Pancreas (tissue), 10 donors: ENCODE measurements at places on chromosomes 7 and 10.

DNA sequence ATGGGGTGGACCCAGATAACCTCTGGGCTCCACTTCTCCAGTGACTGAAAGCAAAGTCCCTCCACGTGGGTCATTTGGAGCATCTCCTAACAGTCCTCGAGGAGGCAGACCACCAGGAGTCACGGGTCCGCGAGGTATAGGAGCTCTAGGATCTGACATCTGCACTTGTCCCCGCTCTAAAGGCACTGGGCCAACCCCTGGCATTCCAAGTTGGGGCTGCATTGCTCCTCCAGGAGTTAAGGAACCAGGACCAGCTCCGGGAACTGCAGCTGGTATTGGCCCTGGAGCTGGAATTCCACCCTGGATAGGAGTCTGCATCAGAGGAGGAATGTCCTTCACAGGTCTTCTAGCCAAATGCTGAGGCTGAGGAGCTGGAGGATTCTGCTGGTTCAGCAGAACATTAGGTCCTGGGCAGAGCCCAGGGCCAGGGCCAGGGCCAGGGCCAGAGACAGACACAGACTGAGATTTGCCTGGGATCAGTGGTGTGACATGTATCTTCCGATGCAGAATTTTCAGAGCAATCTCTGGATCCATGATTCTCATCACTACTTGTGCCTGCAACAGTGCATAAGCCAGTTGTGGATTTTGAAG is 827 bp downstream of the CSTF2T start:
- DNase-seq = peak; percentile 23

DNA sequence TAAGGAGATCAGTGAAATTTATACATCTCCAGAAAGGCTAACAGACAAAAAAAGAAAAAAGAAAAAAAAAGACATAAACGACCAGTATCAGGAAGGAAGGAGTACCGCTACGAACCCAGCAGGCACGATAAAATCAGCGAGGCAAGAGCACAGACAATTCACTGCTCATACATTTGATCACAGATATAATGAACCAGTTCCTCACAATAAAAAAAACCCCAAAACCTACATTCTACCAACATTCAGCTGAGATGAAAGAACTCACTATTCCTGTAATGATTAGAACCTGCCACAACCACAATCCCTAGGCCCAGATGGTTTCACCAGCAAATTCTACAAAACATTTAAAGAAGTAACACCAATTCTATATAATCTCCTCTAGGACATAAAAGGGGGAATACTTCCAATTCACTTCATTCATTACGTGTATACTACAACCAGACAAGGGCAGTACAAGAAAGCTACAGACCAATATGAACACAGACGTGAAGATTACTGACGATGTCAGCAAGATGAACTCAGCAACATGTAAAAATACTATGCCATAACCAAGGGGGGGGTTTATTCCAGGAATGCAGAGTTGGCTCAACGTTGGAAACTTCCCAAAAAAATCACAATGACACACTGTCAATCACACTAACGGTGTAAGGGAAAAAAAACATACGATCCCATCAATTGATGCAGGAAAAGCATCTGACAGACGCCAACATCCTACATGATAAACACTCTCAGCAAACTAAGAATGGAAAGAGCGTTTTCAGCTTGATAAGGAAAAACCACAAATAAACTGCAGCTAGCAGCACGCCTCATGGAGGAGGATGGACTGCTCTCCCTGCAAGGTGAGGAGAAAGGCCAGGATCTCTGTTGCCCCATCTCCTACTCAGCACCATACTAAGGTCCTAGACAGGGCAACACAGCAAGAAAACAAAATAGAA is 256.2 kb downstream of the ELFN1 start:
- no peak for DNase-seq

DNA sequence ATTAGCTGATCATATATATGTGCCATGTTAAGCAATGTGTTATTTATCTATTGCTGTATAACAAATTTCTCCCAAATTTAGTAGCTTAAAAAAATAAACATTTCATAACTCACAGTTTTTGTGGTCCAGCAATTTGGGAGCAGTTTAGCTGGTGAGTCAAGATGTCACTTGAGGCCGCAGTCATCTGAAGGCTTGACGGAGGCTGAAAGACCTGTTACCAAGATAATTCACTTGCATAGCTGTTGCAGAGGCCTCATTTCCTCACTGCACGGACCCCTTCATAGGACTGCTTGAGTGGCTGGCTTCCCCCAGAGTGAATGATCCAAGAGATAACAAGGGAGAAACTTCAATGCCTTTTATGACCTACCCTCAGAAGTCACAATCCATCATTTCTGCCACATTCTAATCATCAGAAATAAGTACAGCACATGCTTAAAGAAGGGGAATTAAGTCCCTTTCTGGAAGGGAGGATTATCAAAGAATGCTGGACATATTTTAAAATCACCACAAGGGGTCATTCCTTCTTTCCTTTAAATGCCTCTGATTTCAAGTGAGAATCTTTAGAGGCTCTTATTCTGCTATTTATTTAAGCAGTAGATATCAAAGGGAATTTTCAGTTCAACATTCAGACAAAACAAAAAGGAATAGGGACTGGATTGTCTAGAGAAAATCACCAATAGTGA is 10.5 kb upstream of the SRPK2 start:
- DNase-seq = no peak

- no peak for DNase-seq
These were observed 185.6 kb downstream of the ZNF248 start for GRCh38 chr10:37671802-37672201.

DNA sequence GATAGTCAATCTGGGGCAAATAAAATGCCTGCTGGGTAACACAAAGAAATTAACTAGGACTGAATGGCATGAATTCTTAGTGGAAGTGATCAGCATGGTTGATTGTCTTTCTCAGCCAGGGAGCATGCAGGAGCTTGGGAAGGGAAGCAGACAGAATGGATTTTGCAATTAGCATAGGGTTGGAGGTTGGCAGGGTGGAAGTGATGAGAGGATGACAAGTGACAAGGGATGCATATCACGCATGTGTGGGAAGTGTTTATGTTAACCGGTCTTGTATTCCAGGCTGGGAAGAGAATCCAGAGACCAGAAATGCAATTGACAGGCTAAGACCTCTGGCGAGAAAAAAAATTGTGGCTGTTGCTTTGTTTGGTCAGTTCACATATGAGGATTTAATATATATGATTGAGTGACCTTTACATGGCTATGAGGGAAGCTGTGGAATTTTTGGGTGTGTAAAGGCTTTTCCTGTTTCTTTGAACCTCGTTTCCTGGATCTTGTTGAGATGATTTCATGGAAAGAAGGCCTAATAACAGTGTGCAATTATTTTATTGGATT is 8.3 kb downstream of the MDFIC start:
- no peak for DNase-seq

DNA sequence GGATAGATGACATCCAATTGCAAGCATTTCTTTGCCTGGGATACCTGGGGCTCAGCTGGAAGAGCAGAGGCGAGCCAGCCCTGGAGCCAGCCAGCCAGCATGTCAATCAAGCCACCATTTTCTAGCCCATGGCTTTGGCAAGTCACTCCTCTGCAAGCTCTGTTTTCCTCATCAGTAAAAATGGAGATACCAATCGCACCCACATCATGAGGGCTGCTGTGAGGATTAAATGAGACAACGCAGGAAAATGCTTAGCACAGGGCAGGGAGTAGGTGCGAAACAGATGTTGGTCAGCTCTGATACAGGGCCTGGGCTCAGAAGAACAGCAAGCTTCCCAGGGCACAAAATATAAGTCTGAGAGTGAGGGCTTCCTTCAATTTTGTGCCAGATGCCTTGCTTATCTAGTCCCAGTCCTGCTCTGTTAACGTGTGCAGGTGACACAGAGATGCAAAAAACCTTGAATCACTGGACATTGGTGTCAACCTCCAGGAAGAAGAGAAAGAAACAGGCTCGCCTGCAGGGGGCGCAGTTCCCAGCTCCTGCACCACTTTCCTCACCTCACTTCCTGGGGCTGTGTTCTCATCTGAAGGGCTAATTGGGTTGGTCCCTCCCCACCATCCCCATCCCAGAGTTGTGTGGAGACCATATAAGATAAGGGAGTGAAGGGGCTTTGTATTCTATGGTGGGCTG is 72.8 kb upstream of the CACUL1 start:
- no peak for DNase-seq

DNA sequence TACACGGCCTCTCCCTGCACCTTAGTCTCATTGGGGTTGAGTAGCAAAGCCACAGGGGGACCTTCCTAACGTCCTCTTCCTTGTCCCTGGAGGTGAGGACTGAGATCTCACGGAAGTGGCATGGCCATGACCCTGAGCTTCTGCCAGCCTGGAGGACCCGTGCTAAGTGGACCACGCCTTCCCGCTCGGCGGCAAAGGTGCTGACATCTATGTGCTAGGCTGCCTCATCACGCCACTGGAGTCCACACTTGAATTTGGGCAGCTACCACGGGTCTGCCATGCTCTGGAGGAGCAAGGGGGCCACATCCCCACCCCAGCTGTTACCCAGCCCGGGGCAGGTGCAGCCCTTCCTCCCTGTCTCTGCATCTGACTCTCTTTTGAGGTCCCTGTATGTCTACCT is 15.3 kb downstream of the GHRHR start:
- DNase-seq = no peak

GRCh38 chr10:4291990-4292389 is 507.0 kb upstream of the KLF6 start:
- no peak for DNase-seq

- DNase-seq = no peak
These were observed 233.3 kb downstream of the SKAP2 start for GRCh38 chr7:26630941-26631580.
